ENCODE measurements at places on chromosomes 11 and 22.

GRCh38 chr11:123509737-123510578 is 79.9 kb downstream of the GRAMD1B start:
- no peak for DNase-seq

DNA sequence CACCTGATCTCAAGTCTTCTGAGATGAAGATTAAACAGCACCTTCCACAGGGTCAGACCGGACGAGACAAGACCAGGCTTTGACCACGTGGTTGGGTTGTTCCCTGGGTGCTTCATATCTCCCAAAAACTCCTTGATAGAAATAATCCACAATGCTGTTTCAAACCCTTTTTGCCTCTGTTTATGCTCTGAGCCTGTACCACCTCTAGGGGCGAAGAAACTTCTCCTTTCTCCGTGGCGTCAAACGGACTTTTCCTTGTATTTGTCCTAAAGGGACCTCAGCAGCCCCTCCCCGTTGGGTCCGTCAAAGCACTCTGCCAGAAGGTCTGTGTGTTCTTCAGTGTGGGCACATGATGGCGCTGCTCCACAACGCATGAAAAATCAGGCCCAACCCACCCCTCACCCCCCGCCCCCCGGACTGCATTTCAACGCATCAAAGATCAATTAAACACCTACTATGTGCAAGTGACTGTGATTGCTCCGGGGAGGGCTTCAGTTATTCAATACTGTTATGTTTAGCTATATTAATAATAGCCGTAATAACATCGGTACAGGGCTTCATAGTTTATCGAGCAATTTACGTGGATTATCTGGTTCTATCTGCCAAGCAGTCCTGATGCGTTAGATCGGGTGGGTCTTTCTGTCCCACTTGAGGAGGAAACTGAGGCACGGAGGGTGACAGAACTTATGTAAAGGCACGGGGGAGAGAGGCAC is 17.3 kb upstream of the EIF3D start:
- DNase-seq, result no peak

DNA sequence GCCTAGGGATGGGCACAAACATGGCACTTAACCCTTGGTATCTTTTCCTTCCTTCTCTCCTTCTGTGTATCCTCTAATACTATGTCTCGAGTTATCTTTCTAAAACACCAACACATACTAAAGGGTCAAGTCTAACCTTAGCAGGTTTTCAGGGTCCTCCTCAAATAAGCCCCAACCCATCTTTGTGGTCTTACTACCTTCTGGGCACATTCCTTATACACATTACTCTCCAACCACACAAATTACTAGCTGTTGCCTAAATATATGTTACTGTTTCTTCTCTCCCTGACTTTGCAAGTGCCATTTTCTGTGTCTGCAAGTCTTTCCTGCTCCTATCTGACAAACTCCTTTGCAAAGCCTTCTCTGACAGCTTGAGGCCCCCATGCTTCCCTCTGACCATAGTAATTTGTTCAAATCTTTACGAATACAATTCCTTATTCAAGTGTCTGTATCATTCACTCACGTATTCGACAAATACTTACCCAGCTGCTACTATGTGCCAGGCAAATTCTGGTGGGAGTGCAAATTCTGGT is 15.8 kb upstream of the NUP160 start:
- no peak for DNase-seq

DNA sequence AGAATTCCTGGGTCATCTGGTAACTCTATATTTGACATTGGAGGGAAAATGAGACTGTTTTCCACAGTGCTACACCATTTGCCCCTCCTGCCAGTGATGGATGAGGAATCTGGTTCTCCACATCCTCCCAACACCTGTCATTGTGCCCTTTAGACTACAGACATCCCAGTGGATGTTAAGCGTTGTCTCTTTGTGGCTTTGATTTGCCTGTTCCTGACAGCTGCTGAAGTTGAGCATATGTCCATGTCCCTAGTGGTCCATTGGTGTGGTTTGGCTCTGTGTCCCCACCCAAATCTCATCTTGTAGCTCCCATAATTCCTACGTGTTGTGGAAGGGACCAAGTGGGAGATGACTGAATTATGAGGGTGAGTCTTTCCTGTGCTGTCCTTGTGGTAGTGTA is 88.5 kb downstream of the BRD1 start:
- DNase-seq, result no peak

- no peak for DNase-seq
Observed at GRCh38 chr11:105858841-105859240, 163.2 kb downstream of the MSANTD4 start.

- DNase-seq, result no peak
Observed at GRCh38 chr11:83257761-83258168, 28.4 kb downstream of the CCDC90B start.
